ENCODE measurements at places on chromosomes 6 and 20.

DNA sequence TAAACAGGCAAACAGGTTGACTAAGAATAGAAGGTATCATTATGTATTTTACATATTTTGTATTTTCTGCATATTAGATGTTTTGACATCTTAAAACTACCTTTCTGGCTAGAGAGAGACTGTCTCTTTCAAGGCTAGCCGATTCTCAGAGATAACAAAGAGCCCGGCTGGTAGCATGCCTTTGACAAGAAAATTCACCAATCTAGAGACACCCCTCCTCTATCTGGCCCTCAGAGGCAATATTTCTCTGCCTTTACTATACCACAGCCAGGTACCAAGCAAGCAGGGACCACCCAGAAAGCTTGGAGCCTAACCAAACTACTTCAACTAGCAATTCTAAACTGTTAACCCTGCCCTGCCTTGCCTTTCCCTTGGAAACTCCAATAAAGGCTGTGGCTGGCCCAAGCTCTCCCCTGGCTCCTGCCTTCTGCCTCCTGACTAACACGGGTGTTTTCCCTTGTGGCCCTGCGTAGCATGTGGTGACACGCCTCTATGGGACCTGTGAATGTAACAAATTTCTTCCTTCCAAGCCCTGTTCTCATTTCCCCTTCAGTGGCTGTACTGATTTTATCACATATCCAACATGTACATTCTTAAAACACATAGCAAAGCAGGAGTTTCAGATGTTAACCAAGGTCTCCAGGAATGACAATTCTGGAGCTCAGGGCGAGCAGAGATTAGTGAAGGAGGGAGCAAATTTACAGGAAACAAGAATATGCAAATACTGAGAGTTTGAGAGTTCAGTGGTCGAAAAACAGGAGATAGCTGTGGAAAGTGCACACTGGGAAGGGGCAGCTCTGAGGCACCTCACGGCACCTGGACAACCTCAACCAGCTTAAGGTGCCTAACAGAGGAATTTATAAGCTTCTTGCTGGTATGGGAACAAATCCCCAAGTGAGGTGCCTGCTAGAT lies 120.8 kb downstream of the BACH2 start:
- peak; percentile 75 for DNase-seq

GRCh38 chr6:105753207-105753606 lies 332.9 kb upstream of the PRDM1 start:
- DNase-seq, result no peak

- peak; percentile 81 for DNase-seq
Measured at GRCh38 chr6:160428069-160428430, 79.9 kb downstream of the SLC22A3 start.

GRCh38 chr20:16175322-16175961 lies 397.8 kb downstream of the KIF16B start:
- no peak for DNase-seq

- DNase-seq, result no peak
Measured at GRCh38 chr6:121506761-121507754, 71.6 kb downstream of the GJA1 start.

DNA sequence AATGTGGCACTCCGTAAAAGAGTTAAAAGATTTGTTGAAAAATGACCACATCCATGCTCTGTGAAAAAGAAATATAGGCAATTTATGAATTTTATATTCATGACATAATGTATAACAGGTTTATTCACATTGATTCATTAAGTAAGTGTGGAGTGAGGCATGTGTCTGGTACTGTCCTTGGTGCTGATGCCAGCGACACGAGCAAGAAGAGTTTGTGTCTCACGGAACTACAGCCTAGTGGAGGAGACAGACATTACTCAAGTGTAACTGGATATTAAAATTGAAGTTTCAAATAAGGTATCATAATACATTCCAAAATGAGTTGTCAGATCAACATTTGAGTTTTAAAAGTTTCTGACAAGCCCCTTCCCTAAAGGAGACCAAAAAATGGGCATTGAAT lies 158.2 kb upstream of the PRND start:
- no peak for DNase-seq

DNA sequence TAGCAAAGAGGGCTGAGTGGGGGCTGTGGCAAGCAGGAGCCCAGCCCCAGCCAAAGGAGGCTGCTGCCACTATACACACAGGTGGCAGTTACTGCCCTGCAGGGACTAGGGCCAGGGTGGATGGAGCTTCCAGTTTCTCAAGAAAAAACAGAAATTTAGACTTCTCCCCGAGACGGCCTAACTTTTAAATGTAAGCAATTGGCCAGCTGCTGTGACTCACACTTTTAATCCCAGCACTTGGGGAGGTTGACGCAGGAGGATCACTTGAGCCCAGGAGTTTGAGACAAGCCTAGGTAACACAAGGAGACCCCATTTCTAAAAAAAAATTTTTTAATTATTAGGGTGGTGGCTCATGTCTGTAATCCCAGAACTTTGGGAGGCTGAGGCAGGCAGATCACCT lies 98.2 kb upstream of the NFATC2 start:
- no peak for DNase-seq

- DNase-seq, result no peak
Measured at GRCh38 chr20:40765814-40766480, 76.9 kb upstream of the MAFB start.

DNA sequence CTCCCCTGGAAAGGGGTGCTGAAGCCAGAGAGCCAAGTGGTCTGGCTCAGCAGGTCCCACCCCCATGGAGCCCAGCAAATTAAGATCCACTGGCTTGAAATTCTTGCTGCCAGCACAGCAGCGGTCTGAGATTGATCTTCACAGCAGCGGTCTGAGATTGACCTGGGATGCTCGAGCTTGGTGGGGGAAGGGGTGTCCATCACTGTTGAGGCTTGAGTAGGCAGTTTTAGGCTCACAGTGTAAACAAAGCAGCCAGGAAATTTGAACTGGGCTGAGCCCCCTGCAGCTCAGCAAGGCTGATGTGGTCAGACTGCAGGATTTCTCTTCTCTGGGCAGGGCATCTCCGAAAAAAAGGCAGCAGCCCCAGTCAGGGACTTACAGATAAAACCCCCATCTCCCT lies 41.3 kb upstream of the B3GAT2 start:
- DNase-seq, result no peak

DNA sequence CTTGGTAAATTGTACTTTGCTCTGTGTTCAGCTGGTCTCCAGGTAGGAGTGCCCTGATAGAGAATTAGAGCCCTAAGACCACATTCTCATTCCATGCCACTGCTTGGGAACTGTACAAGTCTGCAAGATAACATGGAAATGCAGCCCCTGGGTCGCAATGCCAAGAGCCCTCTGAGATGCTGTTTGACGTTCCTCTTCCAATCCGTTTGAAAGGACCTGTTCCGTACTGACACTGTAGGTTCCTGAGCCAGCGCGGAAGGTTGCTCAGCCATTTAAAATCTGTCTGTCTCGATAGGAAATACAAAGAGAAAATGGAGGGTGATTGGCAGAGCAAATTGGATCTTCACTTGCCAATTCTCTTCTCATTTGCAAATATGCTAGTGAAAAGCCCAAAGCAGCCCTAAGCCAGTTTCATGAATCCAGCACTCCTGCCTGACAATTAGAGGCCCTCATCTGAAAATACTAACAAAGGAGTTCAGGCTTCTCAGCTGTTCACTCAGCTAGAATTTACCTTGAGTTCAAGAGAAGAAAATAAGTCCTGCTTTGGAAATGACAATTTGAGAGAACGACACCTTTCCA lies 100.6 kb upstream of the AFDN start:
- DNase-seq, result no peak

GRCh38 chr6:166005401-166005943 lies 162.2 kb downstream of the TBXT start:
- no peak for DNase-seq

GRCh38 chr6:20572288-20572687 lies 38.0 kb downstream of the CDKAL1 start:
- no peak for DNase-seq

GRCh38 chr20:13261460-13262301 lies 40.6 kb downstream of the ISM1 start:
- DNase-seq, result no peak

- no peak for DNase-seq
Measured at GRCh38 chr6:113847447-113847846, 9.7 kb upstream of the MARCKS start.

- no peak for DNase-seq
Measured at GRCh38 chr20:47031004-47031403, 136.4 kb downstream of the EYA2 start.

GRCh38 chr6:56040889-56041301 lies 165.5 kb upstream of the BMP5 start:
- DNase-seq, result no peak

DNA sequence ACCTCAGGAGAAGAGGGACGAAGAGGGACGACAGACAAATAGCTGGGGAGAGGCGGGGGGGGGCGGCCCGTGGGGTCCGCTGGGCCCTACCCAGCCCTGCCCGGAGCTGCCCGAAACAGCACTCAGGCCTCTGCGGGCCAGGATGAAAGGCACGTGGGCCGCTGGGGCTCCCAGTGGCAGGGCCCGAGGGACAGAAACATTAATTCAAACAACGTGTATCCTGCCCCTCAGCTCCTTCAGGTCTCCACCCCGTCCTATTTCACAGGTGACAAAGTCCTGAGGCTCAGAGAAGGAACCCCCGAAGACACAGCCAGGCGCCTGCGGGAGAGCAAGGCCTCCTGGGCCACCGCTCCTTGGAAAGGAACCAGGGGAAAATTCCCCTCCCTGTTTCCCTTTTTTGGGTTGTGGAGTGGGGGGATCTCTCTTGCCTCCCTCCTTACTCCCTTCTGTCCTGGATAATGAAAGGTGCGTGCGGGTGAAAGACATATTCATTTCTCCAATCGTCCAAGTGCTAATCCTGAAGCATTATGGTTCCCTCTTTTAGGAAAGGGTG lies 93.3 kb downstream of the RNASET2 start:
- no peak for DNase-seq

- no peak for DNase-seq
Measured at GRCh38 chr6:165585060-165585459, 78.0 kb downstream of the PDE10A start.

DNA sequence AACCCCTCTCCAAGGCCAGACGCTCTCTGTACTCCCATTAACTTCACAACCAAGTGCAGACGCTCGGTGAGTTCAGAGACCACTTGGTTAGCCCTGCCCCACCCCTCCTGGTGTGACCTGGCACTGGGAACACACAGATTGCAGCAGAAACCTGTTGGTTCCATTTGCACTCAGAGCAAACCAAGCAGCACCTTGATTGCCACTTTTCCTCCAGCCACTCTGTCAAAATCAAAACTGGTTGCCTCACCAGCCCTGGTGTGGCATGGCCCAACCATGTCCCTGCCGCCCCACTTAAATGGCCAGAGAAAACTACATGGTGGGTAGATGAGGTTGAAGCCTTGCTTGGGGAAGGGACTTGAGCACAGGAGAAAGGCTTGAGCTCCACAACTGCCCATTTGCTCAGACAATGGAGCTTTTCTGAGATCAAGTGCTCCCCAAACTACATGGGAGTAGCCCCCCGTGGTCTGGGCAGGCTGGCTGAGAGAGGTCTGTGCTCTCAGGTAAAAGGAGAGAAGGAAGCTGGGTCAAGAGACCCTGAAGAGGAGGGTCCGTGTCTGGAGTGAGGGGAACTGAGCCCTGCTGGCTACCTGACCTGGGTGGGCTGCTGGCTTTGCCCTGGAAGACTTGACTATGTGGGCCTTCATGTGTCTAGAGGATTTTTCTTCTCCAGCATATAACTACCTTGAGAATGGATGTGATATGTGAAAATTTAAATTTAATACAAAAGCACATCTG lies 43.4 kb downstream of the PLCG1 start:
- peak; percentile 60 for DNase-seq

DNA sequence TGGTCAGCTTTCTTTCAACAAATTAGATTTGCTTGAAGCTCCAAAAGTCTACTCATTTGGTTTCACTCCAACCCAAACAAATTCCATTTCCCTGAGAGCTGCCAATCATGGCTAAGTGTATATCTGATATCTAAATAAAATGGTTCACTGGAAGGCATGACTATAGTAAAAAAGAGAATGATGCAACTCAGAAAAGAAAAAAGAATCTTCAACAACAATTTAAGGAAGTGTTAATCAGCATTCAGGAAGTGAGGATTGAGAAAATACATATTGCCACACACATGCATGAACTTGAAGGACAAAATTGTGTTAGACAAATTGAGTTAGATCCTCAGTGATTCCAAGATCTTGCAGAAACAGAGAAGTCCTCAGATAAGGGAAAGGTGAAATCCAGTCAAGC lies 972.9 kb upstream of the FLRT3 start:
- DNase-seq, result no peak

DNA sequence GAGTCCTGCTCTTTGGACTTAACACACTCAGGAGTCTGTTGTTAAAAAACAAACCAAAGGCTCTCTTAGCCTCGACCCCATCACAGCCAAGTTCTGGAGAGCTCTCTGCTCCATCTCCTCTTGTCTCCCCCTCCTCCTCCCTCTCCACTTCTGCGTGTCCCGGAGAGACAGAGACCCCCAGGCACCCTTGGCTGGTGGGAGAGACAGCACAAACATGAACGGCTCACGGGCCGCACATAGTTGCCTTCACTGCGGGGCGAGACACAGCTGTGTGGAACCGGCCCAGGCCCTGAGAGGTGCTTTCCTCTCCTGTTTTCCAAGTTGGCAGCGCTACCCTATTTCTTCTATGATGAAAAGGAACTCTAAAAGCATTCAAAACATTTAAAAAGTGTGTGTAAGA lies 23.3 kb upstream of the MYT1 start:
- DNase-seq, result peak; percentile 54

GRCh38 chr6:109006818-109007217 lies 87.8 kb downstream of the SESN1 start:
- no peak for DNase-seq

DNA sequence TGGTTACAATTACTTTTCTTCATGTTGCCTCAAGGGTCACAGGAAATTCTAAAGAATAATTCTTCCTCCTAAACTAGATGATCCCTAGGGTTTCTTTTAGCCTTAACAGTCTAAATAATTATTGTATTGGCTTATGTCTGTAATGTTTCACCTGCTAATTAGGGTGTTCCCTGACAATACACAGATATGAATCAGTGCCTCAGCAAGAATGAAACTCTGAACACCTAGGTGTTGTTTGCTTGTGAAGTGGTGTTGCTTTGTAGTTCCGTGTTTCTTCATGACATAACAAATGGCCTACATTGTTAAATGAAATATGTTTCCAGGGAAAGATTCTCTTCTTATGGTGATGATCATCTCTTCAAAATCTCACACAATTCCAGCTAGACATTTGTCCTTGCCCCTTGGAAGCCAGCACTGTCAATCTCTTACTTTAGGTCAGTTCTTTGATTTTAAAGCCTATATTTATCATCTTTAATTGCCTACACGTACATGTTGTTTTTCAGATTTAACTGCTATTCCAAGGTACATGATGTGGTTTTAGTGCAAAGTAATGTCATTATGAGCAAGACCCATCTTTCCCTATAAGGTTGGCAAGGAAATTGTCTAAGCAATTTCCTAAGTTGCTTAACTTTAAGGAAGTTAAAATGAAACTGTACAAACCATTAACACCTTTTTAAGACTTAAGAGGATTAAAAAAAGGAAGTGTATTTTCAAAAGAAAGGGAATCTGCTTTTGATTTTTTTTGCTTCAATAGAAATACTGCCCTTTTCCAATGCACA lies 111.9 kb downstream of the TBC1D7 start:
- no peak for DNase-seq

Measured in ascending aorta (tissue), 2 donors.